Activated T-helper 9 cell treated with anti-CD3 and anti-CD28 coated beads, Interleukin-2, amount 50 U/mL, for 16 hours (primary cell): ENCODE measurements at places on chromosomes 6 and 20.

- DNase-seq: no peak
Measured at GRCh38 chr6:128532136-128532535, 11.7 kb upstream of the PTPRK start.

GRCh38 chr6:90068703-90069523, 174.6 kb downstream of the GJA10 start:
- no peak for DNase-seq

- no peak for DNase-seq
Measured at GRCh38 chr6:19432966-19433498, 404.1 kb upstream of the ID4 start.

DNA sequence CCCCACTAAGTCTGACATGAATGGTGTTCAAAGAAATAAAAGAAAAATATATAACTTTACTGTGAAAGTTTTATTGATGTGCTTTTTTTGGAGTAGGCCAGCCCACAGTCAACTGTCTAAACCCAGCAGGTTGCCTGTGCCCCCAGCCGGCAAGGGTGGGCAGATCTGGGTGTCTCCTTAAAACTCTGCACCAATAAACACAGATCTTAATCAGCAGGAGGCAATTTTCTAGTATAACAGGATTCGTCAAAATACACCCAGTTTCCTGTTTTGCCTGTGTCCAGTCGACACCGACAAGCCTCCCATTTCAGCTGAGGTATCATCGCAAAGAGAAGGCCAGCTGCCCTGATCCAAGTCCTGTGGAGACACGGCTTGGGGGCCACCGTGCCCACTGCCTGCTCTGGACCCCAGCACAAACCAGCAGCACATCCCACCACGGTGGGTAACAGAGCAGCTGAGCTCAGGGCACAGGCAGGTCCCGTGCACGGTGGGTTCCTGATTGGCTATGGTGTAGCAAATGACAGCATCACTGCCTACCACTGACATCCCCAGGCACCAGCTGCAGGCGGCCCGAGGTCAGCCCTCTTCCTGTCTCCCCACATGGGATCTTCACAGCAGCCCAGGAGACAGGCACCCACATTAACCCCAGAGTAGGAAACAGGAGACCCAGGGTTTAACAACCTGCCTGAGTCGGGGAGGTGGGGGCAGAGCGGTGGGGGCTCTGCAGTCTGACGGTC, 15.7 kb downstream of the BMP7 start:
- DNase-seq: no peak

DNA sequence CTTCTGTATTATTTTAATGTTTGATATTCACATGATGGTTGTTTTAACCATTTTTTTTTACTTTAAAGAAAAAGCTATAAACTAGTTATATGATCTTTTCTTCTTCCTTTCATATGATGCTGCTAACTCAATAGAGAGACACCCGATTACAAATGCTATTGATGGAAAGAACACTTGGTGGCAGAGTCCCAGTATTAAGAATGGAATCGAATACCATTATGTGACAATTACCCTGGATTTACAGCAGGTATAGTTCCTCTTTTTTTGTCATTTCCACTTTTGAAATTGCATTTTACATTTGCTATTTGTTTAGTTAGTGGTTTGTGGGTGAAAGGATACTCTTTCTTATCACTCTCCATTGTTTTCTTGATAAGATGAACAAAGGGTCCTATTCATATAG, 176.7 kb downstream of the LAMA2 start:
- DNase-seq: no peak

GRCh38 chr6:37005061-37005810, at the start of gene FGD2:
Gene FGD2 (plus strand): TSS chr6:37005655. CDS start chr6:37005818, 163 bp downstream.
- DNase-seq: no peak

GRCh38 chr20:21377701-21378100, 19.6 kb downstream of the NKX2-4 start:
- DNase-seq: no peak

- DNase-seq: no peak
Measured at GRCh38 chr6:8462169-8462568, 26.8 kb upstream of the SLC35B3 start.

DNA sequence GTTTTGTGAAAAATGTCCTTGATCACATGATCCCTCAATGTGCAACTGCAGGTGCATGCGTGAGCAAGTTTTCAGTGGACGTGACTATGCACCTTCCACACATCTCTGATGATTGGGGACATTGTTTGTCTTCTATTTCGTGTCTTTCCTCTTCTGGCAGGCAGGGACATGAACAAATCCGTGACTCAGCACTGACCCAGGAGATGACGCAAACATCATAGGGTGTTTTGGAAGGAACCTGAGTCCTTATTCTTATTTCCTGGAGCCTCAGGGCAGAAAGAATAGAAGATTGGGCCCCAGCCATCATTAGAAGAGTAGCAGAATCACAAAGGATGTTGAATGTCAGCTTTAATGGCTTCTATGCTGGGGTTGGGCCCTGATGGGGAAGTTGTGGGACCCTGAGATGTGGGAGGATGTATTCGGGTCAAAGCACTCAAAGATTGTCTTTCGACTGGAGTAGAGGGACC, 11.9 kb upstream of the SIRPD start:
- DNase-seq: no peak

- no peak for DNase-seq
Measured at GRCh38 chr6:45969026-45969425, 46.6 kb downstream of the CLIC5 start.

- no peak for DNase-seq
Measured at GRCh38 chr6:89045576-89045975, 35.0 kb upstream of the PNRC1 start.

GRCh38 chr20:47796971-47797370, 11.7 kb upstream of the SULF2 start:
- DNase-seq: no peak

DNA sequence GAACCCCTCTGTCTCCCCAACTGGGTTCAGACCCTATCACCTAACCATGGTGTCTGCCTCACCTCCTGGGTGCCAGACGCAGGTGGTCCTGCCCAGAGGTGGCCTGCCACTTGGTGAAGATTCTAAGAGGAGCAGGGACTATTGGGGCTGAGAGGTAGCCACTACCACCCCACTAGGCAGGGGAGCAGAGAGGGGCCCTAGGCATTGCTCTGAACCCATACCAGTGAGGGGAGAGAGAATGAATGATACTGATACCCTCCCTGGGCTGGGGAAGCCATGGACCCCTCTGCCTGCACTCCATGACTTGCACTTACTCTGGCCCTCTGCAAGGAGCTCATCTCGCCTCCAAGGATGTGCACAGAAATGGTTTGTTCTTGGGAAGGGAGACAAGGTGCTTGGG, 31.7 kb upstream of the SPDEF start:
- DNase-seq: no peak

DNA sequence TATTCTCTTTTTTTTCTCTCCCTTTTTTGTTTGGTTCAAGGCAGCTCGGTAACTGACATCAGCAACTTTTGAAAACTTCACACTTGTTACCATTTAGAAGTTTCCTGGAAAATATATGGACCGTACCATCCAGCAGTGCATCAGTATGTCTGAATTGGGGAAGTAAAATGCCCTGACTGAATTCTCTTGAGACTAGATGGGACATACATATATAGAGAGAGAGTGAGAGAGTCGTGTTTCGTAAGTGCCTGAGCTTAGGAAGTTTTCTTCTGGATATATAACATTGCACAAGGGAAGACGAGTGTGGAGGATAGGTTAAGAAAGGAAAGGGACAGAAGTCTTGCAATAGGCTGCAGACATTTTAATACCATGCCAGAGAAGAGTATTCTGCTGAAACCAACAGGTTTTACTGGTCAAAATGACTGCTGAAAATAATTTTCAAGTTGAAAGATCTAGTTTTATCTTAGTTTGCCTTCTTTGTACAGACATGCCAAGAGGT, 10.6 kb downstream of the HEY2 start:
- DNase-seq: no peak

DNA sequence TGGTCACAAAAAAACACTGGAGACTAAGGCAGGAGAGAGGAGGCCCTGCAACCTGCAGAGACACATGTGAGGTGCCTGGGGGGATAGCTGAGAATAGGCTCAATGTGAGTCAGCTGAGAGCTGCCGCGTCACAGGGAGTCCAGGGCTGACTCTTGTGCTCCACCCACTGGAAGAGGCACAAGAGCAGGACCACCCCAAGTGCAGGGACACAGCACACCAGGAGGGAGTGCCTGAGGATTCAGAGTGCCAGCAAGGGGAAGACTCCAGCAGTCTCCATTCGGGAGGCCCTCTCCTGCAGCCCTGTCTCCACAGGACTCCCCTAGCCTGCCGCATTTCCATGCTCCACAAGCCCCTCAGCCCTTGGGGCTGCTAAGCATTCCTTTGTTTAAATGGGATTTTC, 105.5 kb downstream of the HUS1B start:
- DNase-seq: no peak

GRCh38 chr6:9316831-9317230, 881.5 kb upstream of the SLC35B3 start:
- no peak for DNase-seq

DNA sequence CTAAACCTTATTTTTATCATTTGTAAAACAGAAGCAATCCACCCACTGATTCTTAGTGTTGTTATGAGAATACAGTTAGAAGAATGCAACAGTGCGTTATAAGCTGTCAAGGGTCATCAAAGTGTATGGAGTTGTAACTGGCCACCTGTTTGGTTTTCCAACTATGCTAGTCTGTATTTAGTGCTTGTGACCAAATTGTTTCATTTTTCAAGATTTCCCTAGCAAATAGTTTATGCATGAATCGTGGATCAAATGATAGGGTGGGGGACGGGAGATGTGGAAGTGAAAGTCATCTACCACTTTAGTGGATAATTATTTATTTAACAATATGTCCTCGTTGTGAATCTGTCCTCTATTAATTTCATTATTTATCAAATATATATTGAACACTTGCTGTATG, 175.4 kb upstream of the HDDC2 start:
- no peak for DNase-seq

DNA sequence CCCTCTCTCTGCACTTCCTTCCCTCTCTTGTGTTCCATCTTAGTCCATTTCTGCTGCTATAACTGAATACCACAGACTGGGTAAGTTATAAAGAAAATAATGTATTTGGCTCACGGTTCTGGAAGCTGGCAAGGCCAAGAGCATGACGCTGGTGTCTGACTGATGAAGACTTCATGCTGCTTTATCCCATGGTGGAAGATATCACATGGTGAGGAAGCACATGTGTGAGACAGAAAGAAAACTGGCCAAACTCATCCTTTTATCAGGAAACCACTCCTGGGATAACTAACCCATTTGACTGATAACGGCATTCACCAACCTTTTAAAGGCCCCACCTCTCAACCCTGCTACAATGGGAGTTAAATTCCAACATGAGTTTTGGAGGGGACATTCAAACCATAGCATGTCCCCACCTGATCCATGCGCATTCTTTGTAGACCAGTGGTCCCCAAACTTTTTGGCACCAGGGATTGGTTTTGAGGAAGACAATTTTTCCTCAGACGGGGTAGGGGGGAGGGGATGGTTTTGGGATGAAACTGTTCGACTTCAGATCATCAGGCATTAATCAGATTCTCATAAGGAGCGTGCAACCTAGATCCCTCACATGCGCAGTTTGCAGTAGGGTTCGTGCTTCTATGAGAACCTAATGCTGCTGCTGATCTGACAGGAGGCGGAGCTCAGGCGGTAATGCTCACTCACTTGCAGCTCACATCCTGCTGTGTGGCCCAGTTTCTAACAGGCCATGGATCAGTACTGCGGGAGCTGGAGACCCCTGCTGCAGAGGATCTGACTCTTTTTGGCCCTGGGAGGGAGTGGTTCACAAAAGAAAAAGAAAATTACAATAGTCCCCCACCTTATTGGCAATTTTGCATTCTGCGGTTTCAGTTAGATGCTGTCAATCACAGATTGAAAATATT, 71.7 kb upstream of the RNF24 start:
- no peak for DNase-seq

- DNase-seq: no peak
Measured at GRCh38 chr6:160962835-160963623, 28.5 kb upstream of the MAP3K4 start.
